ENCODE measurements at places on chromosomes 1 and 21. TPM values are rescaled to one million over a fixed set of nuclear protein-coding genes. Genes with fewer than 3 reads are reported as not detected.

The RNU1-1 gene
- not detected for total RNA-seq

The SDHB gene
- 105 TPM for total RNA-seq

The OPRD1 gene
- 0.08 TPM for total RNA-seq

The GUCA2A gene
- total RNA-seq: not detected

The LRRC38 gene
- total RNA-seq: not detected

The OR2T2 gene
- not detected for total RNA-seq

The SLC35F3 gene
- total RNA-seq: 5.4 TPM

The OPTC gene
- total RNA-seq: not detected

The ATP5PF gene
- 198 TPM for total RNA-seq

The JAM2 gene
- total RNA-seq: not detected

The CD5L gene
- total RNA-seq: not detected

The OR2AK2 gene
- total RNA-seq: not detected

The B3GALT5 gene
- total RNA-seq: 0.22 TPM

The C1orf56 gene
- 4.2 TPM for total RNA-seq

The SLFNL1 gene
- not detected for total RNA-seq

The C8A gene
- not detected for total RNA-seq

The INAVA gene
- 43.1 TPM for total RNA-seq

The NPPB gene
- total RNA-seq: not detected

The KCNN3 gene
- total RNA-seq: 0.01 TPM

The VANGL2 gene
- total RNA-seq: 0.95 TPM

The MOV10 gene
- 32.3 TPM for total RNA-seq

The POU3F1 gene
- not detected for total RNA-seq

The UBQLN4 gene
- 43.9 TPM for total RNA-seq

The MFAP2 gene
- 0.57 TPM for total RNA-seq

The RGSL1 gene
- total RNA-seq: not detected

The CORT gene
- not detected for total RNA-seq

The SEMA6C gene
- total RNA-seq: 2.2 TPM

The LCE1A gene
- total RNA-seq: not detected

The CD84 gene
- total RNA-seq: not detected

The OTUD7B gene
- total RNA-seq: 12.8 TPM

The LDLRAD1 gene
- not detected for total RNA-seq

The CRYAA gene
- not detected for total RNA-seq

The SLC30A2 gene
- total RNA-seq: 0.31 TPM

The VPS72 gene
- 44.8 TPM for total RNA-seq

The CAPN9 gene
- total RNA-seq: not detected

The PRKCZ gene
- total RNA-seq: 10.3 TPM

The GNAT2 gene
- total RNA-seq: not detected

The MNDA gene
- not detected for total RNA-seq

The OR10Z1 gene
- total RNA-seq: not detected

The MARK1 gene
- 0.22 TPM for total RNA-seq

The GOLT1A gene
- total RNA-seq: 4.6 TPM

The FAM163A gene
- not detected for total RNA-seq

The VSIG8 gene
- total RNA-seq: not detected

The SMIM1 gene
- 2.1 TPM for total RNA-seq

The HUNK gene
- total RNA-seq: 1.2 TPM

The HSPG2 gene
- total RNA-seq: 76.7 TPM

The FCRL2 gene
- total RNA-seq: not detected

The ZNF593OS gene
- total RNA-seq: not detected

The SPRR4 gene
- total RNA-seq: not detected

The PDZK1 gene
- 0.39 TPM for total RNA-seq

The CASZ1 gene
- 3.0 TPM for total RNA-seq

The MATN1 gene
- total RNA-seq: not detected

The USH2A gene
- total RNA-seq: not detected

The RC3H1 gene
- 7.7 TPM for total RNA-seq

The RABGGTB gene
- 65.8 TPM for total RNA-seq

The RNU1-3 gene
- not detected for total RNA-seq
